Activated CD4-positive, alpha-beta T cell treated with anti-CD3 and anti-CD28 coated beads, Interleukin-10, Interleukin-2, amounts not matched to agents 100 ng/mL and 50 ng/mL, durations not matched to agents 16 hours and 8 hours (primary cell): ENCODE measurements at places on chromosomes 7 and 10.

DNA sequence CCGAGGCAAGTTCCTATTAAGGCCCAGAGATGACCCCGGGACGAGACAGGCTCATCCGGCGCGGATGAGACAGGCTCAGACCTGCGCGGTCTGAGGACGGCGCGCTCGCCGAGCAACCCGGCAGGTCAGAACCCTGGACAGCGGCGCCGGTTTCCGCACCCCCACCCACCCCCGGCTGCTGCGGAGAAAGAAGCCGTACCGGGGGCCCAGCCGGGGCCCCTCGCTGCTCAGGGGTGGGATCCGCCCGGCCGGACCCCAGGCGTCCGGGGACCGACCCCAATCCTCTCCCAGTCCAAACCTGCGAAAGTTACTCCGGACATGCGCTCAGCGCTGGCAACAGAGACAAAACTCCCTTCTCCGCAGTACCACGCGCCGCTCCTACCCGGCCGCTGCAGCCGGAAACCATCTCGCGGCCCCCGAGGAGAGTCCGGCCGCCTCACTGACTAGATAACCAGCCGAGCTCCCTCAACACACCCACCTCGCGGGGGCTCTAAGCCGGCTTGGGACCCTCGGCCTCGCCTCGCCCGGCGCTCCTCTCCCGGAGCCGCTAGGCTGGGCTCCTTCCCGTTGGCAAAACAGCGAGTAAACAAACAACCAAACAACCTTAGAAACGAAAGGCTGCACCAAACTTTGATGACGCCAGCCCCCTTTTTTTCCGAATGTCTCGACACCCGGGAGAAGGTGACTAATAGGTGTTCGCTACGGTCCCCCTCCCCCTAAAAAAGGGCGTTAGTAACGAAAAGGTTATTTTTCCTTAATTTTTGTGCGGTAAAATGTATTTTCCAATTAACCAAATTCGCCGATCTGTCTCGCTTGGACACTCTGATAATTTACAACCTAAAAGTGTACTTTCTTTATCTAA is 2.3 kb upstream of the DRGX start:
- DNase-seq, result peak; percentile 50

DNA sequence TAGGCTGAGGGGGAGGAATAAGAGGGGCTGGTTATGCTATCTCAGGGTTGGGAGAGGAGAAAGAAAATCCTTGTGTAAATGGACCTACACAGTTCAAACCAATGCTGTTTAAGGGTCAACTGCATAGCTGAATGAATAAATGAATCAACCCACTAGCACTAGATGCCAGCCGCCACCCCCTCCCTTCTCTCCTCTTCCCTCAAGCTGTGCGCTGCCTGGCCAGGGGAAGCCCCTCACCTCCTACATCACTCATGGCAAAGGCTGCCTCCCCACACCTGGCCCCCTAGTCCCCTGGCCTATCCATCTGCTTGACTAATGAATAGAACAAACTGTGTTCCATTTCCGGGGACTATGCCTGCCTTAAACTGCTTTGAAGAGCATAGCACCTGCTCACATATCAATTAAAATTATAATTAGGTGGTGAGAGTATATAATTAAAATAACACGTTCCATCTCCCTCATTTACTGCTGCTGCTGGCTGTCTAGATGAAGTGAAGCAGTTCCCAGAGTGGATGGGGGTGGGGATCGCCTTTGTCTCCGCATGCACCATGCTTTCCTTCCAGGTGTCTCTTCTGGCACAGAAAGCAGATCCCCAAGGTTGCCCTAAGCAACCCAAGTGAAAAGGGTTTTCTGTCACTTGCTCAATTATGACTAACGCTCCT is 32.6 kb downstream of the GRID1 start:
- DNase-seq, result no peak

DNA sequence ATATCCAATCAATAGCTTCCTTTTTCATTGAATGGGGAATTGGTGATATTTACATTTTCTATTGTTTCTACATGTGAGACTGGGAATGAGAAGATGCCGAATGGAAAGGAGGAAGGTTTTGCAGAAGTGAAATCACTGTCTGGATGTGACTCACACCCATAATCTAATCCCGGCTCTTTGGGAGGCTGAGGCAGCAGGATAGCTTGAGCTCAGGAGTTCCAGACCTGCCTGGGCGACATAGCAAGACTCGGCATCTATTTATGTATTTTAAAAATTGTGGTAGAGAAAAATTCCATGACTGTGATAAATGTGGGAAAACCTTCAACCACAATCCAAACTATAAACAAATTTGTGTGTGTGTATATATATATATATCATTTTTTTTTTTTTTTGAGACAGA is 10.9 kb upstream of the FIS1 start:
- DNase-seq, result no peak

- DNase-seq, result no peak
These were observed 268.1 kb upstream of the FZD8 start for GRCh38 chr10:35910234-35910633.

DNA sequence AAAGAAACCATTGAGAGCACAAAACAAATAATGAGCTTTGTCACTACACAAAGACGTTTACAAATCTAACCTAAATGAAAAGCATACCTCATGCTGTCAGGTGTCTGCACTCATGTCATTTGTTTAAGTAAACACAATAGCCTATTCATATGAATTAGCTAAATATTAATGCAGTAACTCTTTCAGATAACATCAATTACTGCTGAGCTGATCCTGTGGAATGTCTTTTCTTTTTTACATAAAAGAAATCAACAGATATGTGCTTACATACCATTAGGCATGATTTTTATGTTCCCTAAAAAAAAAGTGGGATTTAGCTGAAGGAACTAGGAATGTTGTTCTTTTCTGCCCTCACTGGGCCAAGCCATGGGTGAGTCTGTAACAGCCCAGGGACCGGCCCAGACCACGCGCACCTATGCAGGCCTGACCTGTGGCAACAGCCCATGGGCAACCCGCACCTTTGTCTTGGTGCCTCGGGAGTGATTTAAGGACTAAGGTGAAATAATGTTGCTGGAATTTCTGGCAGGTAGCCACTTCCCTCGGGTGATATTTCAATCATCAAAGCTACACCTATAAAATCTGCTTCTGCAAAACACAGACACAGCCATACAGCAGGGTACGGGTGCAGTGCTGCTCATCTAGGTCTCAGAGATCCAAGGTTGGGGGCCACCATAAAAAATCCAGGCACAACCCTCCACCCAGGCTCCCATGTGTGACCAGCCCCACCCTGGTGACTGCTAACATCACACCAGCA is 44.6 kb downstream of the FGFR2 start:
- no peak for DNase-seq

GRCh38 chr10:24707445-24707844 is 16.2 kb downstream of the ARHGAP21 start:
- peak; percentile 49 for DNase-seq

- DNase-seq, result no peak
These were observed 57.7 kb downstream of the VPS41 start for GRCh38 chr7:38851321-38851720.

- no peak for DNase-seq
These were observed 29.4 kb downstream of the GRID1 start for GRCh38 chr10:86337121-86337601.

DNA sequence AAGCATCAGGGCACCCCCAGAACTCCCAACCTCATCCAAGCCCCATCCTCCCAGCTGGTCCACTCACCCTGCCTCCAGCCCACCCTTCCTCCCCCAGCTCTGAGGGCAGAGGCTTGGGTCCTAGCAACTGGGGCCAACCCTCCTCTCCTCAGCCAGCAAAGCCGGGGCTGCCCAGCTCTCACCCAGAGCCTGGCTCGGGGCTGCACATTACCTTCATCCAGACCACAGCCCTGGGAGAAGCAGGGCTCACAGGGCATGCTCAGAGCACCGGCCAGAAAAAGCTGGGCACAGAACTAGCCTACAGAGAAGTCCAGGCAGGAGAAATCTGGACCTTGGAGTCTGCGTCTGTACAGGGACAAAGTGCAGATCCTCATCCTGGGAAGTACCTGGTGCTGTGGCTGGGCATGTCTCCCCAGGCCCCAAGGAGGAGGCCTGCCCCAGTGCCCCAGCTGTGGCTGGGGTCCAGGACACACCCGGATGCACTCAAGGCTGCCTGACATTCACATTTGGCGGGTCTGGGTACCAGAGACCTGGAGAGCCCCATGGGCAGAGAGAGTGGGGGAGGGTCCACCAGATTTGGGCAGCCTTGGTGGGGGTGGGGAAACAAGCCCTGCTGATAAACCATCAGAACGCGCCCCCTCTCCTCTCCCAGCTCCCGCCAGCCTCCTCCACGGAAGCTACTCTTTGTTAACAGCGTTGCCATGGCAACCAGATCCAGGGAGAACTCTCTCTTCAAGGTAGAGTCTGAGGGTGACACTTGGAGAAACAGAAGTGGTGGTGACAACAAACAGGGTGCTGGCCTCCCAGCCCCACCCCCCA is 5.1 kb downstream of the RASGEF1A start:
- no peak for DNase-seq

DNA sequence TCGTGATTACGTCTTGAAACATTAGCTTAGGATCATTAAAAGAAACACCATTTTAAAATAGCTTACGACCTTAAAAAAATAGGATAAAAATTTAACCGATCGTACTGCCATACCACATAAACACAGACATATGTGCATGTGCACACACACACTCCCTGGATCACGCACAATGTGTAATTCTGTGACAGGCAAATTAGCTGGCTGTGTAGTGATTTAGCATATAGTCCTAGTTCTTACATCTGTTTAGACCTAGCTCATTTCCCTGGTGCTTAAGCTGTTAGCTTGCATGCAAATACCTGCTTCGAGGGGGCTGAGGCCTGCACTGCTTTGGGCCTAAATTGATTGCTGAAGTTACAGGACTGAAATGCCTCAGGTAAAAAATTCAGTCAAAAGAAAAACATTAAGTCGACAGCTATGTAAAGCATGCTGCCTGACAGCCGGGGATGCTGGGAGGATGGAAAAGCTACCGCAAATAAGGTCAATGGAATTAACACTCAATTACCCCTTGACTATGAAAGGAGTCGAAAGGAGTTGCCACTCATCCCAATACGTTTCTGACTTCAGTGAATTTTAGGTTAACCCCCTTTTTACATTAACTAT is 267.1 kb upstream of the FZD8 start:
- no peak for DNase-seq

GRCh38 chr10:9654261-9654660 is 1363.4 kb upstream of the CELF2 start:
- no peak for DNase-seq

DNA sequence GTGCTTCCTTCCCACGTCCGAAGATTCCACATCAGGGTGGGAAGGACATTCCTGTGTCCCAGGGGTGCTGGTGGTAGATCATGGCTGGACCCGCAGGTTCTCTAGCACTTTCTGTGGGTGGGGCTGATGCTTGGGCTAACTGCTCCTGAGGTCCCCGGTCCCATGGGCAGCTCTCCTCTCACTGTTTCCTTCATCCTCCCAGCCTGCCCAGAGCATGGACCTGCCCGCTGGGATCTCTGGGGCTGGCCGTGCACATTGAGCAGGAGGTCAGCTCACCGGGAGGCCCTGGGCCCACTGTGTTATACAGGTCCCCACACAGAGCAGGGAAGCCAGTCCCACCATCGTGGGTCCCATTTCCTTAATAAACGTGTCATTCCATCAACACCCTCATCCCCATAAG is 502.3 kb downstream of the TCERG1L start:
- no peak for DNase-seq

DNA sequence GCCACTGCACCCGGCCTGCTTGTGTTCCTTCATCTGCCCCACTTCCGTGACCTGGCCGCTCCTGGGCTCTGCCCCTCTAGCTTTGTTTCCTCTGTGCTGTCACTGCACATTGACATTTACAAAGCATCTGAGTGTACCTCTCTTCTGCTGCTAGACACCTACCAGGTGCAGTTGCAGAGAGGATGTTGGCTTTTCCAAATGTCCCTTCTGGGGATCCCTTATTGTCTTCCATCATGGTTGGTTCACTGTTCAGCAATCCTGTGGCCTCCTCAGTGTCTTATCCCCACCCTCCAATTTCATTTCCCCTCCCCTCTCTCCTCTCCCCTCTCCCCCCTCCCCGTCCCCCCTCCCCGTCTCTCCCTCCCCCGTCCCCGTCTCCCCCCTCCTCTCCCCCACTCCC is 13.8 kb downstream of the VWA2 start:
- DNase-seq, result no peak

GRCh38 chr7:137331378-137331777 is 12.2 kb downstream of the PTN start:
- DNase-seq, result no peak

DNA sequence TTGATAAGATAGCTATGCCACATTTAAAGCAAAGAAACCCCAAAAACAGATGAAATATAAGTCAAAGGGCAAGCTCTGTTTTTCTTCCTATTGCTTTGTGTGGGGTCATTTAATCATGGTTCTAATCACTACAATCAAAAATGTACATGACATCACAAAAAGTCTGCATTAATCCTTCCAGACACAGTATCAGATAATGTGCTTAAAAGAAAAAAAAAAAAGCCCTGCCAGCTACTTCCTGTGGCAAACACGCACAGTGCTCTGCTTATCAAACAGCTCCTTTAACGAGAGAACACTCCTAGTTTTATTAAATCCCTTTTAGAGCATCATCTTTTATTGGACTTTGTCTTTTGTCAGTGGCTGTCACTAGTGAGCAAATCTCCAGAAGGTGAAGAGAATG is 1005.8 kb downstream of the GATA3 start:
- no peak for DNase-seq

GRCh38 chr7:137091396-137091795 is 222.9 kb downstream of the CHRM2 start:
- no peak for DNase-seq

GRCh38 chr7:2687881-2688318 is at the start of gene AMZ1:
TSS of gene AMZ1 (plus strand) at chr7:2688202. CDS start at chr7:2700452, 12,250 bp downstream.
- DNase-seq, result no peak

DNA sequence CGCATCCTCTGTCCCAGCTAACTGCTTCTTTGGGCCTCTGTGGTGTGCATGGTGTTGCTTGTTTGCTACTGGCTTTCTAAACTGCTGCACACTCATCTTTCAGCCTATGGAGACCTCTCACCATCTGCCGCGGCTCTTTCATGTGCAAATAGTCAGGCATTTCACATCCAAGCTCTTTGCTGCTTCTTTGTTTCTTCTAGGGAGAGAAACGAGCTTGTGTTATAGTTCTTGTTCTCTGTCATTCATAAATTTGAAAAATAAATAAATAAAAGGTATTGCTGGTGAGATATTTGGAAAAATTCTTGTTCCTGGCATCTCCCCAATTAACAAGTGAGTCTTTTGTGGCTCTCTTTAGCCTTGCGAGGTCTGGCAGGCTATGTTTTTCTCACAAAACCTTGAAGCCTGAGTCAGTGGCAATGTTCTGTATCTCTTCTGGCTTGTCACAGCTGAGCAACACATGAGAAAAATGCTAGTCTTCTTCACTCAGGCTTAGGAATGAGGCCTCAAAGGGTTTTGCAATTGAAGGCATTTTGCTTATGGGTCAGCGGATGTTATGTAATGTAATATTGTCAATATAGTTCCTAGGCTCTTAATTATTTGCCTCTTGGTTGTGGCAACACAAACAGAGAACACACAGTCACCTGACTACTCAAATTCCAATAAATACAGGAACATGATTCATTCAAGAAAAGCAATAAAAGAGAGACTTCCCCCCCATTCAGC is 274.0 kb downstream of the FRMD4A start:
- no peak for DNase-seq

DNA sequence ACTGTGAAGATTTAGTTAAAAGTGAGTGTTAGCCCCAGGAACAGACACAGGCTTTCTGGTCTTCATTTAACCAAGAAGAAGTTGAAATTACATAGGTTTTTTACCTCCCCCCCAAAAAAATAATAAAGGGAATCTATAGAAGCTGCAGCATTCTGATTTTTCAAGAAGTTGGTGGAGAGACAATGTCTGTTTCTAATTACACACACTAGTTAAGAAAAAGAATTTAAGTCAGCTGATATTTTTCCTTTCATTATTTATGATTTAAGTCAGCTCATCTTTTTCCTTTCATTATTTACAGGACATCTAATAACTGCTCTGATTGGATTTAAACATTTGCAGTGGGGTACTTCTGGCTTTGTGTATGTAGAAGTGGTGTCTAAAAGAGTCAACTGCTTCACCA is 201.4 kb upstream of the NRP1 start:
- DNase-seq, result no peak
